SK-N-DZ (cell line): ENCODE measurements at places on chromosomes 4 and X.

DNA sequence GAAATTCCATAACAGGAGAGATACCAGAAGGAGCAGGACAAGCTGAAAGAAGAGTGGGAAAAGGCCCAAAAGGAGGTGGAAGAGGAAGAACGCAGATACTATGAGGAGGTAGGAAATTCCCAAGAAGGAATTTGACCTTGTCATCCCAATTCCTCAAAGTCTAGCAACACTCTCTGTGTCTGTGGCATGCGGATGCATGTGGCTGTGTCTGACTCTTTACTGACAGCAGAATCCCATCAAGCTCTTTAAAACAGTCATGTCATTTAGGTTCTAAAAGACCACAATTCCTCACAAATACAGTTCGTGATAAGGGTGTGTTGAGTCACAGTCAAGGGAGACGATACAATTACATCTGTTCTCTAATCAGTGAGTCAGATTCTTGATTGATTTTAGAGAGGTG is 68.5 kb downstream of the PHOX2B start:
- no peak for DNase-seq

DNA sequence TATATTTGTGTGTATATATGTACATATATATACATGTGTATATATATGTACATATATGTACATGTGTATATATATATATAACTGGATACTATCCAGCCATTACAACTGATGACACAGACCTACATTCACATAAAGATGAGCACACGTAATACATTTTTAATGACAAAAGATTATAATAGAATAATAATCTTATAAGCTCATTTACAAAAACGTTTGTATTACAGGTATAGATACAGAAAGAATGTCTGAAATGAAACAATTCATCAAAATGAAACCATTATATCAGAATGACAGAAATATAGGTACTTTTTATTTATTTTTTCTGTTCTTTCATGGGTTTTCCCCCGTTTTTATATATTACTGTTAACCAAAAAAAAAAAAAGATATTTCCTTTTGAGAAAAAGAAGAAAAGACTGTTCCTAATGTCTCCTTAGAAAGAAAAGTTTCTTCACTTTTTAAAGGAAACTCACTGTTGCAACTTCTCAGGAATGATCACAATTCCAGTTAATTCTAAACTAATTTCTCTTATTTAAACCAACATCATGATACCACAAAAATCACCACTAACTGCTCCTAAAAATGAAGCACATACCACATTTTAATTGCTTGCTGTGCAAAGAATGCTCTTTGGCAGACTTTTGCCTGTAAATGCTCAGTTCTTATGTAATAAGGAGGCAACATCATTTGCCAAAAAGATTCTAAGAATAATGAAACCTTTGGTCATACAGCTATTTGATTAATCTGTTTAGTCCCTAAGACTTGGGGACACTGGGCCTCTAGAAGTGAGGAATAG is 18.9 kb downstream of the LEF1 start:
- no peak for DNase-seq

GRCh38 chr4:138845054-138845453 is 170.5 kb upstream of the NOCT start:
- DNase-seq = no peak

DNA sequence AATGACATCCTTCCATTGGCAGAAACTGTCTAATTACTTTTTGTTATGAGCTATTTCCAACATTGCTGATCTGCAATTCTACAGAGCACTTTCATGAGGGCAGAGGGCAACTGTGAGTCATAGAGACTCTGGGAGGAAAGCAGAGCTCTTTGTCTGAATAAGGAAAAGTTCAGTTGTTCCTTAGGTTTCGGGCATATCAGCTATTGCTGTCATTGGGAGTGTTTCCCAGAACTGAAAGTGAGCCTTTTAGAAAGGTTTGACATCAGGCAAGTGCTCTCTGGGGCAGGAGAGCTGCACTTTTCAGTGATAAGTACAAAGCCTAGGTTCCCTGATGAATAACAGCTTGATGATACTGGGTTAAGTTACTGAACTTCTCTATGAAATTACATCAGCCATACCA is 119.2 kb upstream of the EDNRA start:
- no peak for DNase-seq

DNA sequence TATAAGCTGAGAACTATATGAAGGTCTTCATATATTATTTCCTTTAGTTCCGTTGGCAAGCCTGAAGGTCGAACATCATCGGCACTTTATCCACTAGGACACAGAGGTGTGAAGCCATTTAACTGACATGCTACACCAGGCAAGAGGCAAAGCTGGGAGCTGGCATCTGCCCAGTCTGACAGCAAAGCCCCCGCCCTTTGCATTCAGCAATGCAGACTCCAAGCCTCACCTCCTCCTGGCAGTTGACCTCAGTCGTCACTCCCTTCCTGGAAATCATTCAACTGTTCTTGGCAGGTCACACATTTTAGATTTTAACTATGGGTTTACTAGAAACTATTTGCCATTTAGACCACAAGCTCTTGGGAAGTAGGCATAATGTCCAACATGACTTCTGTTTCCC is 135.8 kb upstream of the FRG1 start:
- DNase-seq = no peak

GRCh38 chr4:69888336-69888735 is 28.4 kb upstream of the SULT1E1 start:
- no peak for DNase-seq

DNA sequence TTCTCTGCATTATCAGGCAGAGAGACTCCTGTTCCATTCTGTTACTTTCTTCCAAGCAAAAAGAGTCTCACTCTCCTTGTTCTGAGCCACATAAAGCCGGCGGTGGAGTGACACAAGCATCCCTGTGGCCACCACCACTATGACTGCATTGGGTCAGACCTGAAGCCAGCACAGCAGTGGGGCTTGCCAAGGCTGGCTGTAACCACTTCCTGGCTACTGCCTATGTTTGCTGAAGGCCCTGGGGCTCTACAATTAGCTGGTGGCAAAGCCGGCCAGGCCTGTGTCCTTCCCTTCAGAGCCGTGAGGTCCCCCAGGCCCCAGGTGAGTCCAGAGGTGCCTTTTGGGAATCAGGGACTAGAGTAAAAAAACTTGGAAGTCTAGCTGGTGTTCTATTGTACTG is 31.8 kb downstream of the PLAC8 start:
- no peak for DNase-seq

DNA sequence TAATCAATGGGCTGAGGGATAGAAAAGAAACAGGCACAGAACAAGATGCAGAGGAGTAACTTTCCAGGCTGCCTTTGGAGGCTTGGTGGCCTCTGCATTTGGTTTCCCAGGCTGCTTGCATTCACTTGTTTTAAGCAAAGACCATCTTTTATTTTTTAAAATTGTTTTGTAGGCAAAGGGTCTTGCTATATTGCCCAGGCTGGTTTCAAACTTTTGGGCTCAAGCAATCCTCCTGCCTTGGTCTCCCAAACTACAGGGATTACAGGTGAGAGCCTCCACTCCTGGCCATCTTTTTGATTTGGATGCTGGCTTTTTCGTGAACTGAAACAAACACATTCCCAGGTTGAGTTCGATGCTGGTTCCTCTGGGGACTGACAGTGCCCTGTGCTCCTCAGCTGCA is 74.1 kb downstream of the SLC9A6 start:
- no peak for DNase-seq

DNA sequence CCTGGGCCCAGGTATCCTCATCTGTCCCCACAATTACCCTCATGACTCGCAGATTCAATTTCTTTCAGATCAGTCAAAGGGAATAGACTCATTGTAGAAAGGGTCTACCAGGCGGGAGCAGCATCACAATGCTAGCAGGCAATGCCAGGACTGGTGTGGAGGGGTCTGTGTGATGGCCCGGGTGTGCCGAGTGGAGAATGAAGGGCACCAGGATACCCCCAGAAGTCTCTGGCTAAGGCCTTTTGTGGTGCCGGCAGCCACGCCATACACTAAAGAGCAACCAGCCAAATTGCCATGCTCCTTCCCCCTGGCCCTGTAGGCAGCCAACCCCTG is 37.9 kb upstream of the RASL11B start:
- DNase-seq = no peak

- DNase-seq = no peak
Measured at GRCh38 chrX:120377715-120378114, 15.8 kb downstream of the ATP1B4 start.

DNA sequence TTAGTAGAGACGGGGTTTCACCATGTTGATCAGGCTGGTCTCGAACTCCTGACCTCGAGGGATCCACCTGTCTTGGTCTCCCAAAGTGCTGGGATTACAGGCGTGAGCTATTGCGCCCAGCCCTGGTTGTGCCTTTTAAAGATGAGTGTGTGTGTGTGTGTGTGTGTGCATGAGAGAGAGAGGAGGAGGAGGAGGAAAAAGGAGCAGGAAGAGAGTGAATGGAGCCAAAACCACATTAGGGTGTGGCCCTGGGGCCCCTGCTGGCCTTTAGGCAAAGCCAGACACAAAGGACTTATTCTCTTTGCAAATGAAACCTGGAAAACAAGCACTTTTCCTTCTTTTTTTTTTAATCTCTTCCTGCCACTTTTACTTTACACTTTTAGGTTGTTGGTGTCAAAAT is 48.2 kb upstream of the KLF3 start:
- no peak for DNase-seq

DNA sequence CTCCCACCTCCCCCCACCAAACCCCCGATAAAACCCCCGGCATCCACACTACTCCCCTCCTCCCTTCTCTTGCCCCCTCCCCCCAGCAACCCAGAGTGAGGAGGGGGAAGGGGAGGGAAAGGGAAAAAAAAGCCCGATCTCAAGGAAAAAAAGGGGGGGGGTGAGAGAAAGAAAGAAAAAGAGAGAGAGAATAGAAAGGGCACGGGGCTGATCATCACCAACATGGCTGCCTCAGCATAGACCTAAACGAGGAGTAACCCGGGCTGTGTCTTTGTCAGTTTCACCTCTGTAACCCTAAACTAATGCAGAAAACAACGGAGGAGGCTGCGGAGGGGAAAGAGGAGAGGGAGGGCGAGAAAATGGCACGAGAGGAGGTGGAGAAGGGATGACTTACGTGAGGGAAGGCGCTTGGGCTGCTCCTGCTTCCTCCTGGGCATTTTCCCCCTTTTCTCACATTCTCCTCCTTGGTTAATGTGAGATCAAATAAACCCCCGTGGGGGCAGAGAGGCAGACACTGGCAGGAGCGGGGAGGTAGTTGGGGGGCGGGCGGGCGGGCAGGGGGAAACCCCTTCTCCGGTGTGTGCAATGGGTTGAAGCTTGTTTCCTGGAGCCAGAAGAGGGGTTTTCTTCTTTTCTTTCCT is 532 bp downstream of the ZNF827 start:
- DNase-seq = peak; percentile 29

GRCh38 chr4:167831855-167832254 is 260.5 kb upstream of the ANXA10 start:
- DNase-seq = no peak

DNA sequence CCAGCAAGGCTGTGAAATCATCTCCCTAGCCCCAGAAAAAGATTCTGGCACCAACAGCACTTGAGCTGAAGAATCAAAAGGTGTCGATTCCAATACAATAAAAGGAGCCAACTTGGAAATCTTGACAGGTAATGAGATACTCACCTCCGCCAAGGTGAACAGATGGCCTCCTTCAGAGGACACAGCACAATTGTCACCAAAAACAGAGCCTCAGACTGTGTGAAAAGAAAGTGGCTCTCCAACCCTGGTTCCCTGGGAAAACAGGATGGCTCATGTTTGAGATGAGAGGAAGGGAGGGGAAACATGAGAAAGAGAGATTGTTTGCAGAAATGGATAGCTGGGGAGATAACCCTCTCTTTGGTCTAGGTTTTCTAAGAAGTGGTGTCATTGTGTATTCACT is 168.9 kb downstream of the HS3ST1 start:
- DNase-seq = no peak

- peak; percentile 41 for DNase-seq
Measured at GRCh38 chr4:16794816-16795445, 103.5 kb downstream of the LDB2 start.

DNA sequence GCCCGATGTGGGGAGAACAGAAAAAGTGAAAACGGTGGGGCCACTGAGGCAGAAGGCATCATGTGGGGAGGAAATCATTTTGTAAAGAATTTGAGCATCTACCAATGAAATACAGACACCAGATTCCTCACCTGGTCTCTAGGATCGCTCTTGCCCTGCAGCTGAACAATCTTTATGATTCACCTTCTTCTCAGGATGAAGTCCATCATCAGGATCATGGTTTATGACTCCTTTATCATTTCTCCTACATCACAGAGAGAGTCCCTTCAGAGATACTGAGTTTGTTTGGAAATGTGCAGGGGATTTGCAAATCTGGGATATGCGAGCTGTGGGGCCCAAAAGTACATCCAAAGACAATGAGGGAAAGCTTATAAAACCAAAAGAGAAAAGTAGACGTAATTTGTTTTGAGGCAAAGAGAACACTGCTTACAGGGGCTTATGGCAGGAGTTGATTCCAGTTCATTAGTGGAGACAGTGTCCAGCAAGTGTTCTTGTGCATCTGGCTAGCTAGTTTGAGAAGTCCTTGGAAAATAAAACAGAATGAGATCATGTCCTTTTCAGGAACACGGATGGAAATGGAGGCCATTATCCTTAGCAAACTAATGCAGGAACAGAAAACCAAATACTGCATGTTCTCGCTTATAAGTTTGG is 15.3 kb upstream of the ANXA5 start:
- DNase-seq = no peak

DNA sequence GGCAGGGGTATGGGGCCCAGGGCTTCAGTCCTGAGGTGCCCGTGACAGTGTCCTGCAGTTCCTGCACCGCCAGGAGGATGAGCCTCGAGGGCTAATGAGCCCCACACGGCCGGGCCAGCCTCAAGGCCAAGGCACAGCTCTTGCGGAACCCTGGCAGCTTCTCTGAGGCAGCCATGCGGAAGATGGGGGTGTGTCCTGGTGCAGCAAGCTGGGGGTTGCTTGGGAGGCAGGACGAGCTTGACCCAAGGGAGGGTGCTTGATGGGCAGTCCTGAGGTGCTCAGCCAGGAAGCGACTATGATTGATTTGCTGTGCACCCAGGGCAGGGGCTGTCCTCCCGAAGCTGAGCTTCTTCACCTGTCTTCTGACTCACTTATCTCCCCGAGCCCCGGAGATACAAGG is 9.1 kb upstream of the FGFR3 start:
- DNase-seq = no peak

GRCh38 chr4:181525634-181526033 is 717.6 kb upstream of the TENM3 start:
- DNase-seq = no peak

DNA sequence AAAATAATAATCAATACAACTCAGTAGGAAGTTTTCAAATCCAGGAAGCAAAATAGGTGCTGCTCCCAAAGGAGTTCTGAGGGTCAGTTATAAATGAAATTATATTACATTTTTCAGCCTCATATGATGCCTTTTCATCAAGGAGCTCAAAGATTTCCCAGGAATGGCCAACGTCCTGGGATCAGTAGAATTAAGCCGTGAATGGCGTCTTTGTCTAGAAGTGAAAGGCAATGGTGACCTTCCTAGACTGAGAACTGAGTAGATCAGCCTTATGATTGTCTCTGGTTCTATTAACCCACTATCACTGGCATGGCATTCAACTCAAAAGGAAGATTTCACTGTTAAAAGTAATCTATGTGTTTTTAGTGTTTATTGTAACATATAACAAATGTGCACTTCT is 74.4 kb downstream of the ENOX2 start:
- DNase-seq = no peak

GRCh38 chr4:27917381-27917780 is 1056.7 kb downstream of the STIM2 start:
- no peak for DNase-seq

GRCh38 chr4:186134257-186134656 is 29.8 kb downstream of the FAM149A start:
- DNase-seq = no peak

GRCh38 chrX:56281789-56282188 is 49.6 kb downstream of the KLF8 start:
- DNase-seq = no peak
